Dermis blood vessel endothelial cell (primary cell): ENCODE measurements at places on chromosomes 12 and 14.

GRCh38 chr14:93234798-93235197, 27.7 kb downstream of the UBR7 start:
- DNase-seq, result peak; percentile 14

DNA sequence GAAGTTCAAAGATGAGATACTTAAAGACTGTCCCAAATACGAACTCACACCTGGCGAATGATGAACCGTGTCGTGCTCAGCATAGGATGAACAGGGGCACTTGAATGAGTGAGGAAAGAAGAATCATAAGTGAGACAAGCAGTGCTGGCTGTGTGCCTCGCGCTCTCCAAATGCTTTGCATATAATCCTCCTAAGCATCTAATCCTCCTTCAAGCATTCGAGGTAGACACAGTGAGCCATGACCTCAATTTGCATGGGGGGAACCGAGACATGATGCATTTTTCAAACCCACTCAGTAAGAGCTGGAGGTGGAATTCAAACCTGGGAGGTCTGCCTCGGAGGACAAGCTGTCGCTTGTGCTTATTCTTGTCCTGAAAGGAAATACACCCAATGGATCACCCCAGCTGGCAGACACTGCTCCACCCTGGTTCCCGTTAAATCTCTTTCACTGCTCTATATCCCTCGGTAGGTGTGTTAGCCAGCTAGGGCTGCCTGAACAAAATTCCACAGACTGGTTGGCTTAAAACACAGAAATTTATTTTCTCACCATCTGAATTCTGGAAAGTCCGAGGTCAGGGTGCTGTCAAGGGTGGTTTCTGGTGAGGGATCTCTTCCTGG, 274.0 kb downstream of the SLC15A4 start:
- DNase-seq, result no peak

DNA sequence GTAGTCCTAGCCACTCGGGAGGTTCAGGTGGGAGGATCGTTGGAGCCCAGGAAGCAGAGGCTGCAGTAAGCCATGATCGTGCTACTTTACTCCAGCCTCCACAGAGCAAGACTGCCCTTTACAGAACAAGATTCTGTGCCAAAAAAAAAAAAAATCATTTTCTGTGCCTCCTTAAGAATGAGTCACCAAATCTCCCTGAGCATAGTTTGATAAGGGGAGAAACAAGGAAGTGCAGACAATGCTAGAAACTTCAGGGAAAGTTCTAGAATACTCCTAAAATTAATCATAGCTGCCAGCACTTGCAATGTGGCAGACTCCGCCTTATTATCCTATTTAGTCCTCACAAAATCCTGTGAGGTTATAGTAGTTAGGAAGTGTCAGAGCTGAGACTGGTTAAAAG, 74.5 kb downstream of the KCNK10 start:
- peak; percentile 4 for DNase-seq

GRCh38 chr12:27521066-27521465, 2.9 kb upstream of the PPFIBP1 start:
- peak; percentile 21 for DNase-seq

GRCh38 chr14:52429451-52429850, 115.3 kb downstream of the PTGER2 start:
- no peak for DNase-seq

- DNase-seq, result peak; percentile 28
Observed at GRCh38 chr14:73237786-73238423, 599 bp downstream of the PAPLN start.

DNA sequence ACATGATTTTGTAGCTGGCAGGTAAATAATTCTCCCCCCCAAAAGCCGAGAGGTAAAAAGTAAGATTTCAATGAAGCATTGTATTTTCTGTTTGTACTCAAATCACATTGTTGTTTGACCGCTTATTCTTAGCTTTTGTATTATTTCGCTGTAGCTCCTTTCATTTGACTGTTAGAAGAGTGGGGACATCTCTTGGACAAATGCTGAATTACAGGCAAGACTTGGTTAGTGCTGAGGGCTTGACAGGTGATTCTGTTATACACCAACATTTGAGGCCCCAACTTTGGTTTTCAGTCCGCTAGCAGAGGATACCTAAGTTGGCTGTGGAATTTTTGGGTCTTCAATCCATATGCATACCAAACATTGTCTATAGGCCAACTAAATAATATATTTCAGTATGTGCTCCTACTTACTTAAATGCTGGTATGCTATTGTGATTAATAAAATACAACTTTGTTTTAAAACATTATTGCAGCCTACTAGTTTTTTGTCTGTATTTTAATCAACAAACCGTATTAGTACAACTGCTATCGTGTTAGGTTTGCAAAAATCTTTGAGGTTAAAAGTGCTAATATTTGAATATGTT, 102.2 kb downstream of the ERC1 start:
- peak; percentile 85 for DNase-seq

DNA sequence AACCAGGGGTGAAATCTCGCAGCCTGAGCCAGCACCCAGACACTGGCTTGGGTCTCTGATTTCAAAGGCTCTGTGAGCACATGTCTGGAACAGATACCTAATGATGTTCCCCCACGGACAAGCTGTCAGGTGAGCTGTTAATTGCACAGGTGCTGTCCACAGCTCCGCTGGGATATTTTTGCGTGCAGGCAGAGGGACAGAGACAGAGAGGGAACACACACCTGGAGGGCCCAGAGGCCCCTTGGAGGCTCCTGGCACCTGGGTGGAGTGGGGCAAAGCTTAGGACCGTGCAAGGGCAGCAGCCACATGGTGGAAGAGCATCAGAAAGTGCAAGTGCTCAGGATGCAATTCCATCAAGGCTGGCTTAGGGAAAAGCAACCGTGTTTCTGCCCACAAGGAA, 57.3 kb downstream of the ARL6IP4 start:
- no peak for DNase-seq

DNA sequence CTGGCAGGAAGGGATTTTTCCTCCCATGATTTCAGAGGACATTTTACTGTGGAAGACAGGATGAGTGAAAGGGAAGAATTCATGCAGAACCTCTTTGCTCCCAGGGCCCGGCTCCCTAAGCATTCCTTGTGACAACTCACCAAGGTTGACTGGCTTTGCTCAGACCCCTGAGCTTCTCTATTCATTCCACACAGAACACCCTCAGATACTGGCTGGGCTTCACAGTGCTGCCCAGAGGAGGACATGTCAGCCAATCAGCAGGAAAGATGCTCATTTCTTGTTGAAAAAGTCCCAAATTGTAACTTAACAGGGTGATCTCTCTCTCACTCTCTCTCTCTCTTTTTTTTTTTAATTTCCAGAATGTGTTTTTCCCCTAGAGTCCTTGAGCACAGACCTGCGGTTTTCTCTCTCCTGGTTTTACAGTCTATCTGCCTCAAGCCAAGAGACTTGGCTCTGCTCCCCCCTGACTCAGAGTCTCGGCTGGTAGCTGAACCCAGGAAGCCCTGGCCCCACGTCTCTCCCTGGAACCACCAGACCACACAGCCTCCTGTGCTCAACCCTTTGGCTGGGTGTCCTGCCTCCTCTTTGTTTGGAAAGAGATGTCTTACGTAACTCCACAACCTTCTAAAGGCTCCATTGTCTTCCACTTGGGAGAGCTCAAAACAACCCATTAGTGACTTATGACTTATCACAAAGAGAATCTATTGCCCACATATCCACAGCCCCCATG, 43.9 kb downstream of the SSPN start:
- no peak for DNase-seq

DNA sequence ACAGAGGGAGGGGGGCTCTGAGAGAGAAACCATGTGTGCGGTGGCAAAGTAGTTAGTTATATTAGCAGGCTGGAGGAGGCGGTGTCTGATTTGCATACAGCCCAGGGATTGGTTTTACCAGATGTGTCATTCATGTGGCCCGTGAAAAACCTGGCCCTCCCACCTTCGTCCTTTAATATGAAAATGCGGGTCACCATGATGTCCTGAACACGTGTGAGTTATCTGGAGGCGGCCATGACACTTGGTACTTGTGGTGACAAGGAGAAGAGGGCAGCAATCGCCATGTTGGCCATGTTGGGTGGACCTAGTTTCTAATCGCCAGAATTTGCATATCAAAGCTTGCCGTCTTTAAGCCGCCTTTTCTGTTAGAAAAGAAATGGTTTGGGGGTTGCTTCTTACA, 108.8 kb downstream of the RAD51B start:
- no peak for DNase-seq

DNA sequence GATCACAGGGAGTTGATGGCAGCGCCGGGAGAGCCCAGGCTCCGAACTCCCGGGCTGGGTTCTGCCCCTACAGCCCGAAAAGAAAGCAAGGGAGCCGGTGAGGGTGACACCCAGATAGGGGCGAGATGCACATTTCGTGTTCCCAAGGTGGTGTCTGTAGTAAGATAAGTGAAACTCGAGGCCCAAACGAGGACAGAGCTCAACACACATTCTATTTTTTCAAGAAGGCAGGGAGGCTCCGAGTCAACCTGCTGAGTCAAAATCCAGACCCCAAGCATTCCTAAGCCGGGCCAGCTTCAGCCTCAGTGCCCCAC, 24.2 kb upstream of the YY1 start:
- DNase-seq, result no peak

DNA sequence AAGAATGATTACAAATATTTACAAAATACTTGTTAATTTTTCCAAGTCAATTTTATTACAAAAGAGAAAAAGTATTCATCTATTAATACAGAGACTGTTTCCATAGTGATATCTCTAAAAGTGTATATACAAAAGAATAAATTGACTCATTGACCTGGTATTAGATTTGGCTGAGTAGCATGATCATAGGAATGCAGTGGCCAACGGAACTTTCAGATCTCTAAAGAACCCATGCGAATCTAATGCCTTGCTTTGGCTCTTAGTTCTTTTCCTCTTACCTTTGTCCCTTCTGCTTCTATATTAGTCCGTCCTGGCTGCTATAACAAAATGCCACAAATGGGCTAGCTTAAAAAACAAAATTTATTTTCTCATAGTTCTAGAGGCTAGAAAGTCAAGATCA, 717.8 kb downstream of the TMTC2 start:
- DNase-seq, result no peak

GRCh38 chr12:39780913-39781446, 161.4 kb upstream of the ABCD2 start:
- DNase-seq, result no peak

GRCh38 chr12:39368891-39369290, 74.0 kb downstream of the KIF21A start:
- DNase-seq, result no peak

DNA sequence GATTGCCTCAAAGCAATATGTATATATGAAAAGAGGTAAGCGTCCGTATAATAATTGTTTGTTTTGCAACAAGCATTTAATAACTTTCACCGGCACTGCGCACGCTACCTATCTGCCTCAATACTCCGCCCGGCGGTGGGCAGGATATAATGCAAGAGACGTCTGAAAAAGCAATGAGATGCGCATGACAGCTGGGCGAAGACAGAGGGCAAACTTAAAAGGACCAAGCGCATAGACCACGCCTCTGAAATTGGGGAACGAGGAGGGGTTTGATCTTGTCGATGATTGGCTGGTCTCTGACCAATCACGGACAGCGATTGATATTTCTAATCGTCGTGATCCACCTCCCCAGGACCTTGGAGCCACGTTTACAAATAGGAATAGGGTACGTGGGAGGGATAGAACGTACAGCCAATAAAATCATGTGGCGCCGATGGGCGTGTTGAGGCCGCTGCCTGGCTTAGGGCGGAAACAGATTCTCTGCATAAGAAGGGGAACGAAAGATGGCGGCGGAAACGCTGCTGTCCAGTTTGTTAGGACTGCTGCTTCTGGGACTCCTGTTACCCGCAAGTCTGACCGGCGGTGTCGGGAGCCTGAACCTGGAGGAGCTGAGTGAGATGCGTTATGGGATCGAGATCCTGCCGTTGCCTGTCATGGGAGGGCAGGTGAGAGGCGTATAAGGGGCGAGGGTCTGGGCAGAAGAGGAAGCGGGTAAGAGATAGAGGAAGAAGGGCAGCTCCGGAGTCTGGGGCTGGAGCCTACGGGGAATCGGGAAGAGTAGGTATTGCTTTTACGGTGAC, at the start of gene OS9:
TSS of gene OS9 (plus strand) at position 474 of the 800 bp plus-strand sequence. CDS start at position 504, 30 bp downstream.
- DNase-seq, result peak; percentile 100

GRCh38 chr12:11941606-11942337, 129.0 kb upstream of the BCL2L14 start:
- no peak for DNase-seq

- peak; percentile 10 for DNase-seq
Observed at GRCh38 chr12:65811968-65812700, 12.1 kb upstream of the HMGA2 start.

- DNase-seq, result no peak
Observed at GRCh38 chr12:97616946-97617345, 154.3 kb downstream of the RMST start.

DNA sequence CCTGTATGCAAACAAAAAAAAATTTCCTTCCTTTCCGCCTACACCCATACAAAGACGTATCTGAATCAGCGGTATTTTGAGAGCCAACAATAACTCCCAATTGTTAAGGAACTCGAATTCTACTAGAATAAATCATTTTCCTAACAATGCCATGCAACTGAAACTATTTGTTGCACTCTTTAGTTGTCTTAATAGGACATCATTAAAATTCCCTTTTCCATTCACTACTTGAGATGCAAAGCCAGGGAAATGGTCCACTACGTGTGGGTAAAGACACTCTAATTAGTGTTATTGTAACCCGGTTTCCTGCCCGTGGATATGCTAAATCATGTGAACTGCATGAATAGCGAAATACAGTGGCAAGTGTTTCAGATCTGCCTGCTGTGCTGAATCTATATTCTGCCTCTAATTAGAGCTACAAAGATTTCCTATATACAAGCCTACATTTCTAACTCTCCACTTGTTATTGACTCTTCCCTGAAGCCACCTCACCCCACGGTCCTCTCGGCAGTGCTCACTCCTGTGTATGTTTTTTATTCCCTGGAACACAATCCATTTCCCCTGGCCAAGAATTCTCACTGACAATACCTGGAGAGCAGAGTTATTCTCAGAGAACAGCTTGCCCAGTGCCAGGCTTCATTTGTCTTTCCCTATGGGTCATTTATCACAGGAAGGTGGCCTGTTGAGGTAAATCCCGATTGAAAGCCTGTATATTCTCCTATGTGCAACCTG, 168.3 kb downstream of the PAWR start:
- peak; percentile 80 for DNase-seq

- DNase-seq, result no peak
Observed at GRCh38 chr12:34289431-34290380, 267.4 kb downstream of the ALG10 start.
